ENCODE measurements at places on chromosomes 12 and 14.

DNA sequence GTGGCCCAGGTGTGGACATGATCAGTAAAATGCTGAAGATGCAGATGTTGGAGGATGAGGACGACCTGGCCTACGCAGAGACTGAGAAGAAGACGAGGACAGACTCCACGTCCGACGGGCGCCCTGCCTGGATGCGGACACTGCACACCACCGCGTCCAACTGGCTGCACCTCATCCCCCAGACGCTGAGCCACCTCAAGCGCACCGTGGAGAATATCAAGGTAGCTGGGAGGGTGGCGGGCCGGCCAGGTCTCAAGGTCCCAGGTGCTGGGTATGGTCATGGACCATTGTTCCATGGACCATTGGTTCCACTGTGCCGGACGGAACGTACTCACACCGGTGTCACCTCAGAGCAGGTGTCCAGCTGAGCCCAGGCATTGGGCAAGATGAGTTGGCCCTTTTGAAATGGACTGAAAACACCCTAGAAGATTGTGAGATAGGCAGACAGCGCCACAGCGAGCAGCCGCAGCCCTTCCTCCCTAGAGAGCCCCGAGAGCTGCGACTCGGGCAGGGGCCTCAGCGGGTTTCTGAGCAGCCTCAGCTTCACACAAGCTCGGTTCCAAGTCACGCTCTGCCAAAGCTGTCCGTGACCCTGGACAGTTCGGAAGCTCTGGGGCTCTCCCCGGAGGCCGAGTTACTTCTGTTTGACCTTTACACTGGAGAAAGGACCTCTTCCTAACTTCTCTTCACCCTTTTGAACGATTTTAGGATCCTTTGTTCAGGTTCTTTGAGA, 38.9 kb downstream of the HSP90AA1 start:
- no peak for DNase-seq

DNA sequence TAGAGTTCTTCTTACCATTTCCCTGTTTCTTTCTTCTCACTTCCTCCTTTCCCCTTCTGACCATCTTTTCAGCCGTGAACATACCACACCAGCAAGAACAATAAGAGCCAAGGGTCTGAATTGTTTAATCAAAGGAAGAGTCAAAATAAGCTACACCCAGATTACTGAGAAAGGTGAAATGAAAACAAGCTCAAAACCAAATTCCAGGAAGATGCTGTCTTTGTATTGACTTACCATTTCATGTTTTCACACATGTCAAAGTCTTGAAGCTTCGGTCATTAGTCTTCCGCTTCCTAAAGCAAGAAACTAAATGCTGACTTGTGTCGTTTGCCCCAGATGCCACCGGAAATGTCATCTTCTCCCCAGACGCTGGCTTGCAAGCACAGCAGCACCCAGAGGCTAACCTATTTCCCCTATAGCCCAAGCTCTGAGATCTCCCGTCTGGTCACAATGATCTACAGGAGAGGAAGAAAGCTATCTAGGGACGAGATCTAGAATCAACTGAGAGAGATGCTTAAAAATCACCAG, 136.5 kb upstream of the AMIGO2 start:
- no peak for DNase-seq

- no peak for DNase-seq
Observed at GRCh38 chr12:69947897-69948296, 122.9 kb downstream of the MYRFL start.

DNA sequence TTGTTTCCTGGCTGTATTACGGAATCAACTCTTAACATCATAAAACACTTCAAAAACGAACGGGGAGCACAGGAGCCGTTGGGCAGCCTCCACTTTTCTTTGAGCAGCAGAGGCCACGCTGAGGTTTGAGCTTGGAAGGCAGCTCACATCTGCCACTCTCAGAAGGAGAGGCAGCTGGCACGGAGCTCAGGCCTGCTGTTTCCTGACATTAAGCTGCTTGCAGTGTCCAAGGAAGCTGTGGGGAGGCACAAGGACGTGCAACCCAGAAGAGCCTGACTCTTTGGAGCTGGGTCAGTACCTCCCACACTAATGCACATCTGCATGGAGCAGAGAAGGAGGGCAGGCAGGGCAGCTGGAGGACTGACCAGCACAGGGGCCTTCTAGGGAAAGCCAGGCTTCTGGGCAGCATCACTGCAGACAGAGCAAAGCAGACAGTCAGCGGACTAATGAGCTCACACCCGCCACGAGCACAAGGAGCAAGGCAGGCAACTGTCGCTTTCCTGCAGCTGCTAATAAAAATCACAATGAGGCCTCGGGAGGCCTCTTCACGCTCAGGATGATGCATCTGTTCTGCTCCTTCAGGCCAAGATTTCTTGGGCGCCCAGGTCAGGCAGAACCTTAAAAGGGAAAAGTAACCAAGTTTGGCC, 211.1 kb downstream of the GLT1D1 start:
- DNase-seq: no peak

DNA sequence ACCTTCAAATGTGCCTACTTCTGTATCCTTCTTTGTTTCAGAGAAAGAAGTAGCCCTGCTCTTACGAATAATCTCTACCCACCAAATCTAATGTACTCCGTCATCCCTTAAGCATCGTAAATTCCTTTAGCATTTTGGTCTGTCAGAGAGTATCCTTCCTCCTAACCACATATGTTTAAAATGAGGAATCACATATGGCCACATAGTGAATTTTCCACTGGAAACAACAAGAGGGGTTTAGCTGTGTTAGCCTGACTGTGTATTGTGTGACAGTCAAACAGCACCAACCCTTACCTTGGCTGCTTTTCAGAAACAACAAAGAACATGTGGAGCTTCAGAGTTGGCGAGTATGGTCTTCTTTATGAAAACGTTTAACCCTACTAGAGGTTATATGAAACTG, 5.5 kb downstream of the LUM start:
- DNase-seq: no peak

DNA sequence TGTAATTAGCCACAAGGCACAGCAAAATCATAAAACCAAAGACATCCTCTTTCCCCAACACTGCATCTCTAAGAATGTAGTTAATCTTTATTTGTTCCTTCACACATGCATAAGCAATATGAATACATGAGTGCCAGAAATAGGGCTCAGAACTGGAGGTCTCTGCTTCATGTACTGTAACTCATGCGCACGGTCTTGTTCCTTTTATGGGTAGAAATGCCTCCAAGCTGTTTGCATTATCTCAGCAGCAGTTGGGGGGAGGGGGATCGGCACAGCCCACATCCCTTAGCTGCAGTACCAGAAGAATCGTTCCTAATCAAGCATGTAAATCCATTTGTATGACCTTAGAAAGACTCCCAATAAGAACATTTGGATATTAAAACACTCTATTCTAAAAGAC, 20.0 kb downstream of the RHOJ start:
- DNase-seq: no peak

DNA sequence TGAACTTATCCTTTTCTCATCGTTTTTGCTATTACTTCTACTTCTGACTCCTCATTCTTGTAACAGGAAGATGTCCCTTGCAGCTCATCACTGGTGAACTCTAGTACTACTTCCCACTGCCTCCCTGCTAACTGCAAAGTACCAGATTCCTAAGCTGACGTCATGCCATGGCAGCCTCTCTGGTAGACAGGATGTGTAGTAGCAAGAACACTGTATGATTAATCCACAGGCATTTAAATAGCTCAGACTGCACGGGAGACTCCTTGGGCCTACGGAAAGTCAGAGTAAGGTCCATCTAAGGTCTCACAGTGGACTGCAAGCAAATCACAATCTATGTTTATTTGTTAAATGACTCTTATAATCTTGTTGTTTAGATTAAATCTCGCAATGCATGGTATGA, 43.5 kb downstream of the DNAI7 start:
- no peak for DNase-seq

- DNase-seq: no peak
Observed at GRCh38 chr12:52810554-52810953, 3.4 kb downstream of the KRT4 start.

GRCh38 chr12:53325511-53326061, 4.2 kb upstream of the AAAS start:
- no peak for DNase-seq

DNA sequence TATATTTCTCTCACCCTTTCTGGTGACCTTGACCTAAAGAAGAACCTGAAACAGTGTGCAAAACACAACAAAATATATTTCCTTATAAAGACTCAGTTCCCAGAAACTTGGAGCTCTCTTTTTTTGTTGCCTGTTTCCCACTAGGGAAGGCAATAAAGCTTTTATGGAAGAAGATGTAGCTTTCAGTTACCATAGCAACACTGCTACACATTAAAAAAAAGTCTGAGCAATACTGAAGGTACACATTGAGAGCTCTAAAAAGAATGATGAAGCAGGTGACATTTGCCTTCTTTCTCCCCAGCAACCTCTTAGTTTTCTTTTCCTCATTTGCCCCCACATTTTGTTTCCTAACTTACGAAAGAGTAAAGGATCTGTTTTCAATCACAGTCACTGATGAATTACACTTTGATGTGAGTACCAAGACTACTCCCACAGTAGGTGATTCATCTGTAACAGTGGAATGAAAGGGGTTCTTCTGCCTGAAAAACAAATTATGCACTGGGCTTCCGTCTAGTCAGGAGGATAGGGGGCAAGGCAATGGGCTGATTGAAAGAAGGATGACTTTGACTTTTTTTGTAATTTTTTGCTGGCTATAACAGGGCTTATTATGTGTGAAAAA, 1.1 kb upstream of the CATSPERB start:
- DNase-seq: no peak

GRCh38 chr12:100699209-100699608, 95.4 kb upstream of the ANO4 start:
- no peak for DNase-seq

GRCh38 chr12:124277394-124278241, 17.3 kb upstream of the RFLNA start:
- DNase-seq: no peak
